ENCODE measurements at places on chromosomes 2 and 18. TPM values are rescaled to one million over a fixed set of nuclear protein-coding genes. Genes with fewer than 3 reads are reported as not detected.
A peak's percentile ranks its signal among the peaks of the same experiment; 100 is the strongest.

GRCh38 chr2:8539743-8540551 lies 141.9 kb upstream of the ID2 start:
- no peak for DNase-seq

DNA sequence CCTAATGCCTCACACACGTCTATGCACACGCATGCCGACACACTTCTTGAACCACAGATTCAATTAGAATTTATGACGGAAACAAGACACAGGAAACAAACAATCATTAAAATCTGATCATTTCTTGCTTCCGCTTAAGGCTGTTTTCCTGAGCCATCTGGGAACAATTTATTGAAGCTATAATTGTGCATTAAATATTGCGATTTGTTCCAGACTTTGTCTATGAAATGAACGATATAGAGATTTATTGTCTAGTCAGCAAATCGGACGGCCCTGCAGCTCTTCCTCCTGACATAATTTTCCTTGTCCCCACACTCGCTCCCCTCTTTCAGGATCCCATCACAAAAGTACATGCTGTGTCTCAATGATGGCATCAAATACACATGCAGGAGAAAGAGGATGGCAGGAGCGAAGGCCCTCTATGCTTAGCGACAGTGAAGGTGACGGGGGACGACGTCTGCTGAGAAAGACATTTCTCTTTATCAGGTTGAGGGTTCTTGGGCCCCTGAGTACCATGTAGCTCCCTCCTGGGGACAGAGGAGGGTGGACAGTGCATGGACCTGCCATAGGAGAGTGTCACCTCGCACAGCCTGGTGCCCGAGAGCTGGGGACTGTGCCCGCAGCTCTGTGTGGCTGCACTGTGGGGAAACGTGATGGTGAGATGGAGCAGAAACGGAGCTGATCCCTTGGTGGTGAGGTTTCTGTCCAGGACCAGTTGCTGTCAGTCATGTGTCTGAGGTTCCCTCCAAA lies 157.3 kb downstream of the ACKR3 start:
- no peak for DNase-seq

- DNase-seq, result no peak
Observed at GRCh38 chr2:236986524-236987330, 99.0 kb upstream of the COPS8 start.

- no peak for DNase-seq
Observed at GRCh38 chr2:11534071-11534745, 363 bp downstream of the GREB1 start.

- no peak for DNase-seq
Observed at GRCh38 chr2:10776231-10776977, 36.2 kb downstream of the PDIA6 start.

GRCh38 chr2:11784747-11785610 lies 38.5 kb downstream of the LPIN1 start:
- no peak for DNase-seq

DNA sequence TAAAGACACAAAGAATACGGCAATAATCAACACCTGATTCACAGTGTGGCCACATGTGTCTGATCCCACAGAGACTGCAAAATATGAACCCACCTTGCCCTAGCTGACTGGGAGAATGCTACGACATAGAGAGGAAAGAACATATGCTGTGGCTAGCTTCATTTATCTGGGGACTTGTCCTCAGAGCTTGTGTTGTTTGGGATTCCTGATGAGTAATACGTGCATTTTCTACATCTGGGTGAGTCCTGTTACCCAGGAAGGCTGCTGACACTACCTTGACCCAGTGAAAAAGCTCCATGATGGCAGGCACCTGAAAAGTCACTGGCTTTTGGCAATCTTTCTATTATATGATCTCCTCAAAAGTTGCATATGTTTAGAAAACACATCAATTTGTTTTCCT lies 427.7 kb upstream of the LYPD1 start:
- peak; percentile 51 for DNase-seq

- no peak for DNase-seq
Observed at GRCh38 chr18:47709556-47709955, 220.9 kb downstream of the SMAD2 start.

DNA sequence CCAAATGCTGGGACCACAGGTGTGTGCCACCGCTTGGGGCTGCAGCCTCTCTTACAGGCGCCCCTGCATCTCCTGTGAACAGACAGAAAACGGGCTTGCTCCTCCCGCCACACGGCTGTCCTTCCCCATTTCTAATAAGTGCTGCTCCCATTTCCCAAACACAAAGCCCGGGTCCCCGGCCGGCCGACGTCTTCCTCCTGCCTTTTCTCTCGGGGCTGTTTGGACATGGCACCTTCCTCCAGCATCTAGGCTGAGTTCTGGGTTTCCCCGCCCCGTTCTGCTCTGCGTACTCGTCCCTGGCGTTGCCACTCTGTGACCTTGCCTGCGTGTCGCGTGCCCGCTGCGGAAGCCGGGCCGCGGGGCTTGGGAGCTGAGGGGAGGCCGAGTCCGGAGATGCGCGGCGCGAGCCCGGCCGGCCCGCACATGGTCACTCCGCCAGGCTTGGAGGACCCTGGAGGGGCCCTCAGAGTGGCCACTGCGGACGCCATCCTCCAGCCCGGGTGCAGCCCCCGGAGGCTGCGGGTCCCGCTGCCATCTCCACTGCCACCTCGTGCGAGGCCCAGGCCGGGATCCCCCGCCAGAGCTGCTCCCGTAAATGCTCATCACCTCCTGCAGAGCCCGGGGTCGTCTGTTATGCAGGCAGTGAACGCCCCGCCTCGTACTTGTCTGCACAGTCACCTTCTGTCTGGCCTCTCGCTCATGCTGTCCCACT lies 26.3 kb downstream of the PRELID3A start:
- DNase-seq, result no peak

- no peak for DNase-seq
Observed at GRCh38 chr18:75250471-75250821, 39.8 kb downstream of the TSHZ1 start.

The ARMC9 gene
- total RNA-seq, result 69.8 TPM

The STPG4 gene
- total RNA-seq, result 4.4 TPM
